ENCODE measurements at places on chromosomes 4 and X.

DNA sequence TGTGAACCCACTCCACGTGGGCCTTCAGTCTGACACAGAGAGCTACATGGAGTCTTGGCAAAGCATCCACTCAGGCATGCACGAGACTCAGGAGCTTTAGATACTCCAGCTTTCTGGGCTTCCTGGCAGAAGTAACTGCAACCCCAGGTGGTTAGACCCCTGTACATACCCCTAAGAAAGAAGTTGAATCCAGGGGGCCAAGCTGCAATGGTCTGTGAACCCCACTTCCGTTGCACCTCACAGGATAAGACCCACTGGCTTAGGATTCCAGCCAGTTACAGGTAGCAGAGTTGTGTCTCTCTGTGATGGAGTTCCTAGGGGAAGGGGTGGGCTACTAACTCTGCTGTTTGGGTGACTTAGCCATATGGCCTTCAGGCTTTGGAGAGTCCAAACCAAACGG lies 21.4 kb upstream of the FAAH2 start:
- no peak for DNase-seq

DNA sequence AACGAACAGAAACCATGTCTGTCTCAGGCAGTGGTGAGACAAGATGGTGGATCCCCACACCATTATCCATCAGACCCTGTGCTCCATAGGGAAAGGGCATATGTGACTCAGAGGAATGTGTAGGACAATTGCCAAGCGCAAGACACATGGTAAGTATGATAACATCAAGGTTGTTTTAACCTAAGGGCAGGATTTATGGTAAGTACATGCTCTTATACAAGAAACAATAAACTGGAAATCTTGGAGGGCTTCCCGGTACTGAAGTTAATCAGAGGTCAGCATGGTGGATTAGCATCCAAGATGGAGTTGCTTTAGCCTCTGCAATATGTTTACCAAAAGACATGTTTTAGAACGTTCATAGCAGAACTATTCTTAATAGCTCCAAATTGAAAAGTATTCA lies 355.0 kb downstream of the PPP1R2C start:
- no peak for DNase-seq

- no peak for DNase-seq
These were observed 123.4 kb downstream of the ASB9 start for GRCh38 chrX:15146515-15146914.

- no peak for DNase-seq
These were observed 12.4 kb upstream of the CXXC4 start for GRCh38 chr4:104507112-104507511.

DNA sequence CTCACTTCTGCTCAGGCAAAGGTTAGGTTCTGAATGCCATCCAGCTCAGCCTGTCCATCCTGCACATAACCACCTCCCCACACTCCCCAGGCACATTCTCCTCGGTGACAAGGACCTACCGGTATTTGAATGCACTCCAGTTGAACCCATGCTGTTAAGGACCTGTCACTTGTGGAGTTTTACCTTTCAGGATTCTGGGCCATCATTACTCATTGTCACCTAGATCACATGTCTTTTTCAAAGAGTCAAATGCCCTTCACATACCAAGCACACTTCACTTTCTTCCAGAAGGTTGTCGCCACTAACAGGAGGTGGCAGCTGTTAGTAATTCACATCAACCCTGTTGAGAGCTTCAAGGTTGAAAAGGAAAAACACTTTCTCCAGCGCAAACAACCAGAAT lies 218.3 kb downstream of the SOWAHB start:
- DNase-seq: no peak

DNA sequence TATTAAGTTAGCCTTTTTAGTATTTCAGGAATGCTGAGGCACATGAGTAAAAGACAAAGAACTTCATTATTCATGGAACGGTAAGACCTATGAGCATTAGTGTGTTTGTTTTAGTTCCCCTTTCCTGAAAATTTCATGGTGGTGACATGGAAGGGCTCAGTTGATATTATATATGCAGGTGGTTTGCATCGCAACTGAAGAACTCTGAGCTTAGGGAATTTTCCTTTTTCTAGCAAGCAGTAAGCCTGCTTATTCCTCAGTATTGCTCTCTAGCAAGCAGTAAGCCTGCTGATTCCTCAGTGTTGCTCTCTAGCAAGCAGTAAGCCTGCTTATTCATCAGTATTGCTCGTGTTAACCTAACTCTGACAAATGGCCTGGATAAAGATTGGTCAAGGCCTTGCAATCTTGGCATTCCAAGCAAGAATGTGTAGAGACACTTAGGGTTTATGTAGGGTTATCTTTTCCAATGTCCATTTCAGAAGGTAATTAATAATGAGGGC lies 37.7 kb upstream of the MAGEB18 start:
- no peak for DNase-seq

DNA sequence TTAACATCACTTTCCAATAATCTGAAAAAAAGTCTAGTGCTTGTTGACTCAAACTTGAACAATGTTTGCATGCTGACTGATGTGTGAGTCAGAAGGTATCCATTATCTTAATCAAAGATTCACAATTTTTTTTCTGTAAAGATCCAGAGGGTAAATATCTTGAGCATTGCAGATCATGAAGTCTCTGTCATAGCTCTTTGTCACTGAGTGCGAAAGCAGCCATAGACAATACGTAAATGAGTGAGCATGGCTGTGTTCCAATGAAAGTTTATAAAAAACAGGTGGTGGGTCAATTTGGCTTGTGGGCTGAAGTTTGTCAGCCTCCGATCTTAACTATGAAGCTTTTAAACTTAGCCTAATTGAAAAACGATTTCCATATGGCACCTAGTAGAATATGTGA lies 37.7 kb downstream of the NHS start:
- DNase-seq: no peak

DNA sequence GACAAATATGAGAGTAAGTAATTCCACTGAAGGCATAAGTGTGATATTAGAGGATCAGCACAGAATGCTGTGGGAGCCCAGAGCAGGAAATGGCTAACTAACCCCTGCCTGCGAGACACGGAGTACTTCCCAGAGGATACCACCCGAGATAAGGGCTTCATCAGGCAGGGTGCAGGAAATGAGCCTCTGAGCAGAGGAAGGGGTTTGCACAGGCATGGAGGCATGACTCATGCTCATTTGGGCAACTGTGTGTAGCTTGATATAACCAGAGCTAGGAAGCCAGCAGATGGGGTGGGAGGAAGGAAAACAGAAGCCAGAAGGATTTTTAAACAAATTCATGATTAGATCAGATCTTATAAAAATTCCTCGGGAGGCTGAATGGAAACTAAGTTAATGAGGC lies 70.0 kb upstream of the TSPAN5 start:
- DNase-seq: no peak

- no peak for DNase-seq
These were observed 176.0 kb downstream of the MAML3 start for GRCh38 chr4:139977838-139978609.

Data from stimulated activated naive B cell treated with anti-CD40 and anti-IgM and Interleukin-4, amounts not matched to agents 10 μg/mL and 1 μg/mL and 100 μg/mL, for 72 hours (primary cell).